Placental pericyte (primary cell): ENCODE measurements at places on chromosomes 7 and 10. TPM values are rescaled to one million over a fixed set of nuclear protein-coding genes. Genes with fewer than 3 reads are reported as not detected.

The ASB10 gene
- total RNA-seq: not detected in 2 replicates

The EMX2 gene
- total RNA-seq: 0.22 and 0.57 TPM in 2 replicates

The GRM8 gene
- 0.29 TPM in 1 of 2 replicates, not detected in the other for total RNA-seq

The HMX2 gene
- not detected in 2 replicates for total RNA-seq
